ENCODE measurements at places on chromosomes 6 and 20.
A peak's percentile ranks its signal among the peaks of the same experiment; 100 is the strongest.

GRCh38 chr20:31446084-31446819, 5.8 kb downstream of the DEFB123 start:
- no peak for DNase-seq

- DNase-seq = no peak
These were observed 15.9 kb upstream of the GGTLC1 start for GRCh38 chr20:24004471-24004870.

GRCh38 chr20:47734870-47735269, 50.4 kb downstream of the SULF2 start:
- DNase-seq = no peak

- no peak for DNase-seq
These were observed 49.3 kb upstream of the RPS6KA2 start for GRCh38 chr6:166676270-166676860.

DNA sequence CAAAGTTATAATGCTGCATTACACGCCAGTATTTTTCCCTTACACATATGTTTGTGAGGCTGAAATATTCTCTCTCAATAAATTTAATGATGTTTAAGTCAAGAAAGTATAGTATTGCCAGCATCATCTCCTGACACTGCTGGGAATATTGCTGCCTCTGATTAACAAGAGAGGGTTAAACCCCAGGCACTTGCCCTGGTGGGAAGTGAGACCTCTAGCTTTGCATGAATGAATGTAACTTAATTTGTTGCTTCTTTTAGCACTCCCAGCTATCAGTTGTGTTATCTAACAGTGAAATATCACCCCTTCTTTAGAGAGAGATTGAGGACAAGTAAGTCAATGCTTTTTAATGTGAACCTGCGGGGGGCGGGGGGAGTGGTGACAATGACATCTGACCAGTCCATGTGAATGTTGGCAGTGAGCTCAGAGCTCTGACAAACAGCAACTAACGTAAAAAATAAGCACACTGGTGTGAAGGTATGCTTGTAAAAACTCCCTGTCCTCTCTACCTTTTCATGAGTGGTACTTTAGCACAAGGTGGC, 9.8 kb downstream of the FOXA2 start:
- DNase-seq = no peak

GRCh38 chr6:17673543-17674254, 33.0 kb downstream of the NUP153 start:
- DNase-seq = no peak

DNA sequence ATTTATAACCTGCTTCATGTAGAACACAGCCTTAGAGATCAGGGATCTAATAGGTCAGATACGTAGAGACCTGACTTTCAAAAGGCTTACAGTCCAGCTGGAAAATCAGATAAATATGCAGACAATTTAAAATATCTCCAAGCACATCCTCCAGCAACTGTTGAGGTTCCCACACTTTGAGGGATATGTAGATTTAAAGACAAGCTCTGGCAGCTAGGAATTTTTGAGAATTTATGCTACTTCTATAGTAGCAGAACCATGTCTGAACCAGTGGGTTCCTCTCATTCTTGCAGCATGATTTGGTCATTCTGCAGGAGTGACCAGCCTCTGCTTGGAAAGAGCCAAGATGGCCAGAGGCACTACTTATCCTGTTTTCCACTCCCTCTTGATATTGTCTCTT, 60.5 kb downstream of the CYB5R4 start:
- no peak for DNase-seq

GRCh38 chr6:35264550-35265274, 5.2 kb downstream of the ZNF76 start:
- DNase-seq = no peak

DNA sequence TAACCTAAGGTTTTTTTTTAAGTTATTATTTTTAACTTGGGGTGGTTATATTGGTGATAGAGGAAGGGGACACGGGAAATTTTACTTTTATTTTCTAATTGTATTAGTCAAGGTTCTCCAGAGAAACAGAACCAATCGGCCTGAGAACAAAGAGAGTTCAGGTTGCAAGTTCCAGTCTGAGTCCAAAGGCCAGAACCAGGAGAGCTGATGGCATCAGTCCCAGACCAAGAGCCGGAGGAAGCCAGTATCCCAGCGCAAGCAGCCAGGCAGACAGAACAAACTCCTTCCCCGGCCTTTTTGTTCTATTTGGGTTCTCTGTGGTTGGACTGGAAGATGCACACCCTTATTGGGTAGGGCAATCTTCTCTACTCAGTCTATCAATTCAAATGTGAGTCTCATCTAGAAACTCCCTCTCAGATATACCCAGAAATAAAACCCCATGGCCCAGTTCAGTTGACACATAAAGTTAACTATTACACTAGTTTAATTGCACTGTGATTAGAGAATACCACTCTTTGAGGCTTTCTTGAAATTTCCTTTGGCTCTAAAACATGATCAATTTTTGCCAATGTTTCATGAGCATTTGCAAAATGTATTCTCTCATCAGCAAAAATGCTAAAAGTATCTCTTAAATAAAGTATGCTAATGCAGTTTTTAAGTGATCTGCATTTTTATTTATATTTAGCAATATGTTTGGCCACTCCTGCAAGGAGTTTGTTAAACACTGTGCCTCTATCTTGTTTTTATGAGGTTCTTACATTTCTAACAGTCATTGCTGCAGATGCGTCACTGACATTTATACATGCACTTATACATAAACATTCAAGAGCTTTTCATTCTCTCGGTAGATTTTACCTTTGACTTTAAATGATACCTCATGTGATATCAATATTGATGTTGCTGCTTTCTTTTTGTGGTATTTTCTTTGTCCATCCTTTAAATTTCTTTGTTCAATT, 103.2 kb upstream of the SSTR4 start:
- no peak for DNase-seq

GRCh38 chr6:34143884-34144580, 1.9 kb downstream of the GRM4 start:
- no peak for DNase-seq

- no peak for DNase-seq
These were observed 634.8 kb upstream of the CITED2 start for GRCh38 chr6:140009286-140009685.

GRCh38 chr6:130382872-130383490, 17.2 kb downstream of the TMEM200A start:
- no peak for DNase-seq

DNA sequence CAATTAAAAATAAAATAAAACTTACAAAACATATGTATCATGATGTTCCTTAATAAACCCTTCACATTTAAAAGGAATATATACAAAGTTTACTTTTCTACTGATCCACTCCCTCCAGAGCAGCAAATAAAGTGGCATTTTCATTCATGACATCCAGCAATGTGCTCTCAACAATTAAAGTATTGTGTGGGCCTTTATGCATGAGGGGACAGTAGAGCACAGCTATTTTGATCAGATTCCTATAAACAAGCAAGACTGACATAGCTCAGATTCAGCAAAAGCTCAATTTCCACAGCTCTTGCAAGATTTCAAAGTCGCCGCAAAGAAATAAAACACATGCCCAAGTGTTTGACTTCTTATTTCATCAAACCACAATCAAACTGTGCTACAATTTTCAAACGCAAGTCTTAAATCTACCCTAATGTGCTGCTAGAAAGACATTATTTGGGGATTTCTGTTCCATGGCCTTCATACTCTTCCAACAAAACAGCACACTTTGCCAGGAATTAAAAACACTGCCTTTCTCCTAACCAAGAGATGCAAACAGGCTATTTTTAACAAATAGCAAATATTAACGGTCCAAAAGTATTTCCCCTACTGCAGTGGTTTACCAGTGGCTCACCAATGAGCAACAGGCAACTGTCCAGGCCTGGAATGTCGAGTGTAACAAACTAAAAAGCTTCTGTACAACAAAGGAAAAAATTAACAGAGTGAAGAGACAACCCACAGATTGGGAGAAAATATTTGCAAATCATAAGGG, 52.3 kb downstream of the MBOAT1 start:
- peak; percentile 78 for DNase-seq

- no peak for DNase-seq
These were observed 6.8 kb upstream of the ALDH8A1 start for GRCh38 chr6:134956676-134957075.

- DNase-seq = no peak
These were observed 1.5 kb upstream of the SLC26A8 start for GRCh38 chr6:36025932-36026327.

- DNase-seq = no peak
These were observed 287.1 kb upstream of the CDH4 start for GRCh38 chr20:60964911-60965310.

DNA sequence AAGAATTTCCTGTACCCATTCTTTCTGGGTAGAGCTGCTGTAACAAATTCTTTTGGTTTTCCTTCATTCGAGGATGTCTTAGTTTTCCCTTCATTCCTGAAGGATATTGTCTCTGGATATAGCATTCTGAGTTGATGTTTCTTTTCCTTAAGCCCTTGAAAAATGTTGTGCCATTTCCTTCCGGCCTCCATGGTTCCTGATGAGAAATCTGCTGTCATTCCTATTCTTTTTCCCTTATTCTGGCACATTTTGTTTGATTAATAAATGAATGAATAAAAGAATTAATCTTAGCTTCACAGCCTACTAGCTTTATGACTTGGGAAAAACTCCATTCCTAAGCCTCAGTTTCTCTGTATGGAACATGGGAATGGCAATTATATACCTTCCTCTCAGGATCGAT, 173.1 kb downstream of the EYA2 start:
- no peak for DNase-seq

DNA sequence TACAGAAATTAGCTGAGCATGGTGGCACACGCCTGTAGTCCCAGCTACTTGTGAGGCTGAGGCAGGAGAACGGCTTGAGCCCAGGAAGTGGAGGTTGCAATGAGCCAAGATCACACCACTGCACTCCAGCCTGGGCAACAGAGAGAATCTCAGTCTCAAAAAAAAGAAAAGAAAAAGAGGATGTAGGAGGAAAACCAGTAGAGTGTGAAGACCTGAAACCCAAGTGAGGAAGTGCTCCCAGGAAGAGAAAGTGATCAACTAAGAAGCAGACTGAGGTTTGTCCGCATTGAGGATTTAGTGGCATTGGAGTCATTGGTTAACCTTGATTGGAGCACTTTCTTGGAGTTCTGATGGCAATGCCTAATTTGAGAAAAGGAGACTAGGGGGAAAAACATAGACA, 20.6 kb upstream of the TASP1 start:
- DNase-seq = no peak

GRCh38 chr6:127520066-127520465, 931 bp upstream of the MTCL3 start:
- DNase-seq = no peak

GRCh38 chr20:13878566-13878965, 93.7 kb downstream of the NDUFAF5 start:
- DNase-seq = no peak

- no peak for DNase-seq
These were observed 20.6 kb downstream of the TNXB start for GRCh38 chr6:32088487-32089049.

- DNase-seq = no peak
These were observed 120.8 kb upstream of the RAB32 start for GRCh38 chr6:146422789-146423375.

GRCh38 chr20:36645353-36645752, 643 bp downstream of the SLA2 start:
- DNase-seq = no peak

DNA sequence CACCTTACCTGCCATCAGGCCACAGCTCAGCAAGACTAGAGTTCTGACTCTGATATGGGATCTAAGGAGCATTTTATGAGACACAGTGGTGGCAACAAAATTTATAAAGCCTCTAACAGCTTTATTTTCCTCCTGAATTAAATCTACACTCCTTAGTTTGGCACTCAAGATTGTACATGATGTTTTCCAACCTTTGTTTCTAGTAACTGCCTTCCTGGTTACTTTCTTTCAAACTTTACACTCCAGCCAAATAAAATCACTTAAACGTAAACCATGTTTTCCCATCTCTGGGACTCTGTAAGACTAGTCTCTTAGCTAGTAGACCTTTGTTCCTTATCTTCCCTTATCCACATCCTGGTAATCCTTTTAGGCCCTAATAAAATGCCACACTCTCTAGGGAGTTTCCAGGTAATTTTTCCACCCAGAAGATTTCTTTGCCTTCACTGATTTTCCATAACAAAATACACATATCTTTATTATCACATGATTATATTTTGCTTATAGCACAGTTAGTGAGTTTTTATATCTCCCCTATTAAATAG, 92.1 kb downstream of the PKHD1 start:
- DNase-seq = no peak

GRCh38 chr20:13173201-13173600, 47.9 kb upstream of the ISM1 start:
- DNase-seq = no peak

DNA sequence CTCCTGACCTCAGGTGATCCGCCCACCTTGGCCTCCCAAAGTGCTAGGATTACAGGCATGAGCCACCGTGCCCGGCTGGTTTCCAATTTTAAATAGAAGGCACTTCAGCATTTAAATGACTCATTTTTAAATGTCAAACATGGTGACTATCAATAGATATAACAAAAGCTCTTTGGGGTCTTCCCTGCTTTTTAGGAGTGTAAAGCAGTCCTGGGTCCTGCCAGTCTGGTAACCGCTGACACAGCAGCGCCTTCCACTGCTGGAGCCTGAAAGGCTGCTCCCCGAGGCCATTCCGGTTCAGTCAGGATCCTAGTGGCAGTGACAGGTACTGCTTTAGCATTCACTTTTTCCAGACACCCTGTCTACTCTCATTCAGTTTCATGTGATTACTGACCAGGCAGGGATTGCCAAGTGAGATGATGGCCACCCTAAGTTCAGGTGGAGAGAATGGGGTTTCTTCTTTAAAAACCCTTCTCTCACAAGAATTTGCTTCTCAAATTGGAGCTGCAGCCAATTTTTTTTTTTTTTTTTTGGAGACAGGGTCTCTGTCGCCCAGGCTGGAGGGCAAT, 5.1 kb downstream of the DIDO1 start:
- DNase-seq = peak; percentile 85

DNA sequence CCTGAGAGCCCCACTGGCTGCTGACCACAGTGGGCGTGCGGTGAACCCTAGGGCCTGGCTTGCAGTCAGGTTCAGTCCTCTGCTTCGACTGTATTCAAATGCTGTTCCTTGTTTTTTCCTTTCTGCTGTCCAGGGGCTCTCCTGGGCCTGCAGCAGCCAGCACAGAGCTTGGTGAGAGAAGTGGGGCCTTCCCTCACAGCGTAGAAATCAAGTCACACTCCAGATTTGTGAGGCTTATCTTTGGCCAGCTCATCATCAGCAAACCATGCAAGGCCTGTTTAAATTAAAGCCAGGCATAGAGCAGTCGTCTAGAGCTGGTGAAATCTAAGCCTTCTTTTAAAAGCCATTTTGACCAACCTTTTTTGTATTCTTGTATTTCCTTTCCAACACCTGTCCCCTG, 8.4 kb downstream of the FAM120B start:
- no peak for DNase-seq

DNA sequence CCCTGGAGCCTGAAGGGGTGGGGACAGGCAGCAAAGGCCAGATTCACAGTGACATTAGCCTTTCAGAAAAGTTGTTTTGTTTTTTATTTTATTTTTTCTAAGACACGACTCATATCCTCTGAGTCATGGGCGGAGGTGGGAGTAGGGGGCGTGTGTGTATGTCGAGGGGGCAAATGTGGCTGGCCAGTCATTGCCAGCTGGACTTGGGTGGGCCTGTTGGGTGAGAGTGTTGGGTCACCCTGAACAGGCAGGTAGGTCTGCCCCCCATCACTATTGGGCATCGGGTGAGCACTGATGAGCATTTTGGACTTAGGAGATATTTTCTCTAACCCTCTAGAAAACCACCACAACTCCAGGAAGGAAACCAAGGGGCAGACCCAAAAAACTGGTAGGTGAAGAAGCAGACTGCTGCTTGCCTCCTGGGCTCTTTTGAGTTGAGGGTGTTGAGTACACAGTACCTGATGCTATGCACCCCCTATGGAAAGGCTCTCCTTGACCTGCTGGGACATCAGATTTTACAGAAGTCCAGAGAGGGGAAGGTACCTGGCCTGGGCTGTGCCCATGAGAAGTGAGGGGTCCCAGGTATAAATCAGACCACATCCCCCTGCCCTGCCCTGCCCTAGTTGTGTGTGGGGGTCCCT, 5.6 kb downstream of the SMIM29 start:
- DNase-seq = no peak
